Hippocampal formation (tissue), 2 donors: ENCODE measurements at places on chromosomes 11 and 22.

GRCh38 chr11:75534259-75535069 lies 8.7 kb upstream of the GDPD5 start:
- no peak for DNase-seq

DNA sequence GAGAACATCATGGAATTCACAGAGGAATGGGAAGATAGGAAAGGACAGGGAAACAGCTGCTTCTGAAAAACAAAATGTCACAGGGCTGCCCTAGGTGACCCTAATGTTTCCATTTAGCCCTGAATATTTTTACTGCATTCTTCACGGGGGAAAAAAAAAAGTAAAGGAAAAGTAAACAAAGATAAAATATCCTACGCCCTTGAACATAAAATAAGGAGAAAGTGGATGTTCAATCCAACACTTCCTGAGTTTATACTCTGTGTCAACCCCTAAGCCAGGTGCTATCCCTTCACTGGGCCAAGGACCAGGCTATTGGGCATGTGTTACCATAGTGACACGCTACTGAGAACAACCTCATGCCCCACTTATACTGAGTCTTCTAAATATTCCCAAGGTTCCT lies 84.7 kb downstream of the FAM76B start:
- DNase-seq, result no peak

DNA sequence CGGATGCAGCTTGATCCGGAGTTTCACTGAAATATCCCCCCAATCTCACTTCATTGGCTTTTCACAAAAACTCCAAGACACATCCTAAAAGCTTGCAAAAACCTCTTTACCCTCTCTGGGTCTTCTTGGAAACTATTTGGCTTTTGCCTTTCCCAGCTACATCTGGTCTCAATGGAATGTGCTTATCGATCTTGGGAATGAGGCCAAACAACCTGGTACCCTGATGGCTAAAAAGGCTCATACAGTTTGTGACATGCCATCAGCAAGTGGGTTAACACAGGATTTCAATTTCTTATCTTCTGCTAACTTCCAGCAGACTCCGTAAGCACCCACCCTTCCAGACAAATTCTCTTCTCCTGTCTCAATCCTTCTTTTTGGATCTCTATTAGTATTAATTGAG lies 45.9 kb upstream of the TEAD1 start:
- DNase-seq, result no peak

DNA sequence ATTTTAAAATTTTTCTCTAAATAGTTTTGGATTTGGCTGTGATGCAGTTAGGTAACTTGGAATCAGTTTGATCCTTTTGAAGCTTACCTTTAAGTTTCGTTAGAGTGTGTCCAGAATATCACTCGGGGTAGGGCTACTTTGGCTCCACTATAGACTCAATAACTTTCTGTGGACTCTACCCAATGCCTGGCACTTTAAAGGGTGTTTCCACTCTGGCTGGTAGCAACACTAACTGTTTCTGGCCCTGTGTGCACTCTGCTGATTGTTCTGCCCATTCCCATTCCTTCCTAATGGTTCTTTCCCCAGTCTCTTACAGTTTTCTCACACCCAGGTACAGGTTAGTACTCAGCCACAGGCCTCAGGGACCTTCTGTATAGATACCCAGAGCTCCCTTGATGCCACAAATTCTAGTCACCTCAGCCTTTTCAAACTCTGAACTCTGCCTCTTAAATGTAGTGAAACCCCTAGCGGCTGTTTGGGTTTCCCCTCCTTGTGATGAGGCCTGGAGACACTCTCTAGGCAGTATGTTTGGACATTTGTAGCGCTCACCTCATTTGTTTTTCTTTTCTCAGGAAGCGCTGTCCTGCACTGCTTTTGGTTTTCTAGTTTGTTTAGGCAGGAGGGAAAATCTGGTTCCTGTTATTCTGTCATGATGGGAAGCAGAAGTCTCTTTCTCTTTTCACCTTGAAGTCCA lies 16.8 kb downstream of the CUL5 start:
- DNase-seq, result no peak

GRCh38 chr11:69996451-69996850 lies 81.7 kb upstream of the ANO1 start:
- DNase-seq, result no peak

GRCh38 chr11:41983475-41983874 lies 524.0 kb upstream of the LRRC4C start:
- DNase-seq, result no peak

DNA sequence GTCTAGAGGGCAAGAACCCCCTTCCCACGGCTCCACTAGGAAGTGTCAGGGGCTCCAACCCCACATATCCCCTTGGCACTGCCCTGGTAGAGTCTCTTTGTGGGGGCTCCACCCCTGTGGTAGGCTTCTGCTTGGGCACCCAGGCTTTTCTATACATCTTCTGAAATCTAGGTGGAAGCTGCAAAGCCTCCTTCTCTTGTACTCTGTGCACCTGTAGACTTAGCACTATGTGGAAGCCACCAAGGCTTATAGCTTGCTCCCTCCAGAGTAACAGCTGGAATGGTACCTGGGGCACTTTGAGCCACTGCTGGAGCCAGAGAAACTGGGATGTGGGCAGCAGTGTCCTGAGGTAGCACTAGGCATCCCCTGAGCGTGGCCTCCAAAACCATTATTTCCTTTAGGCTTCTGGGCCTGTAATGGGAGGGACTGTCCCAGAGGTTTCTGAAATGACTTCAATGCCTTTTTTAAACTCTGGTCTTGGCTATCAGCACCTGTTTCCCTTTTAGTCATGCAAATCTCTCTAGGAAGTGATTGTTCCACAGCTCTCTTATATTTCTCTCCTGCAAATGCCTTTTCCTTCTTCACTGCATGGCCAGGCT lies 68.4 kb downstream of the TRAF6 start:
- no peak for DNase-seq

- DNase-seq, result peak; percentile 71
Measured at GRCh38 chr11:38791346-38791961, 2193.4 kb upstream of the RAG2 start.

DNA sequence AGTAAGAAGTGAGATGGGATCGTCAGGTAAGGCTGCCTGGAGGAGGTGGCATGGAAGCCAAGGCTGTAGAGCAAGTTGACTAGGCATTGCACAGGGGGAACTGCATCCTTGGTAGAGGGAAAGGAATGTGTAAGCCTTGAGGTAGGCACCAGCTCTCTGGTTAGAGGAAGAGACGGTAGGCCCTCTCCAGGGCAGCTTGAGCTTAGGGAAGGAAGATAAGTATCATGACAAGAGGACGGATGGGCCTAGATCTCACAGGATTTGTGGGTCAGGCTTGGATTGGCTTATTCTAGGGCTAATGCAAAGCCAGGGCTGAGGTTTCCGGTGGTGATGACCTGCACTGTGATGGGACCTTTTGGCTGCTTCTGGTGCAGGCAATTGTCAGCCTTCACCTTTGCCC lies 1035.8 kb downstream of the TBC1D22A start:
- no peak for DNase-seq

- no peak for DNase-seq
Measured at GRCh38 chr11:76152741-76153570, 53.3 kb downstream of the WNT11 start.

DNA sequence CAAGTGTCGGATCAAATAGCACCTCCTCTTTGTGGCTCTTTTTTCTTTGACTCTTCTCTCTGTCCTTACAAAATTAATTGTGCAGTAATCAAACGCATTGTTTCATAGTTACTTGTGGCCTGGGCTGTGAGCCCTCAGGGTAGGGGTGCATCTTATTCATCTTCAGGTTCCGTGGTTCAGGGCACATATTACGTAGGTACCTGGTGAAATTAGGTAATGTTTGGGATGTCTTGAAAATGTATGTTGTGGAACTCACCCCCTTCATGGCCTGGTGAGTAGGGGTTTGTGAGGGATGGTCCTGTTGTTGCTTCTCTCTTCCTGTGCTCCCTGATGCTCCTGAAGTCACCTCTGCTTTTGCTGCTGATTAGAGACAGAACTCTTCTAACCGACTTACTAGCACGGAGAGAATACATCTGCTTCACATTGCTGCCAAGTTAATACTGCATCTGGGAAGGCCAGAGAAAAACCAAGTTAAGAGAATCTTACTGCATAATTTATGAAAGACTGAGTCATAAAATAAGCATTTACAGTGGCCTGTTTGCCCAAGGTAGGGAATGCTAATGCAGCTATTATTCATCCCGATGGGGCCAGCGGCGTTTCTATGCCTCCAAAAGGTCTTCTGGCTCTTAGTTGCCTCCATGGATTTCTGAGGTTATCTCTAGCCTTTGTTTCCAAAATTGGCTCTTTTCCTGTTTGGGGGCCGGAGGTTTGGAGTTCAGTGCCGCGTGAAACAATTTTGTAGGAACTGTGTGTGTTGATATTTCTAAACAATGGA lies 66.9 kb downstream of the TBC1D22A start:
- DNase-seq, result no peak

GRCh38 chr11:71139516-71140205 lies 112.7 kb downstream of the SHANK2 start:
- peak; percentile 79 for DNase-seq

GRCh38 chr11:62054484-62055121 lies 69.2 kb upstream of the INCENP start:
- no peak for DNase-seq

GRCh38 chr22:20115691-20116375 lies at the start of gene RANBP1:
TSS of gene RANBP1 (plus strand) at chr22:20116104. CDS start at chr22:20116185, 81 bp downstream.
- DNase-seq, result no peak

DNA sequence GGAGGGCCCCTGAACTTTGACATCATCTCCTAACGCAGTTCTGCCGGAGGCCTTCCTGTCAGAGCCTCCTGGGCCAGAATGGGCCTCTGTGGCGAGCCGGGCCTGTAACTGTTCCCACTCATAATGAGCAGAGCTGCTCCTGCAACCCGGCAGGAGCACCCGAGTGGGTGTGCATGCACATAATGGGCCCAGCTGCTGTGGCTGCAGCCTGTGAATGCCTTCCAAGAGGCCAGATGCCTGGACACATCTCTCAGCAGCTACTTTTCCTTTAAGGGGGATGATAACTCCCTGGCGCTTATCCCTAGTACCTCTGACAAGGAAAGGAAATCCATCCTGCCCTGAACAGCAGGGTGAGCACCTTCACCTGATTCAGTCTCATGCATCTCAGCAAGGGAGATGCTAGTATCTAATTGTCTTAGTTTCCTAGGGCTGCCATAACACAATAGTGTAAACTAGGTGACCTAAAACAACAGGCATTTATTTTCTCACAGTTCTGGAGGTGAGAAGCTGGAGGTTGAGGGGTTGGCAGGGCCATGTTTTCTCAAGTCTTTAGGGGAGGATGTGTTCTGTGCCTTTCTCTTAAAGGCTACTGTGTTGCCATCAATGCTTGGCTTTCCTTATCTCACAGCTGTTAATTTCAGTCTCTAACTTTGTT lies 120.5 kb downstream of the TEAD1 start:
- DNase-seq, result no peak

GRCh38 chr11:128573638-128574037 lies 13.7 kb downstream of the ETS1 start:
- DNase-seq, result no peak

GRCh38 chr22:48391820-48392219 lies 1435.9 kb downstream of the BRD1 start:
- no peak for DNase-seq

GRCh38 chr11:34970480-34970879 lies 54.1 kb downstream of the PDHX start:
- no peak for DNase-seq

- no peak for DNase-seq
Measured at GRCh38 chr22:19516378-19517170, 7.6 kb downstream of the CLDN5 start.

- DNase-seq, result no peak
Measured at GRCh38 chr22:46367707-46368191, 32.2 kb downstream of the TRMU start.

DNA sequence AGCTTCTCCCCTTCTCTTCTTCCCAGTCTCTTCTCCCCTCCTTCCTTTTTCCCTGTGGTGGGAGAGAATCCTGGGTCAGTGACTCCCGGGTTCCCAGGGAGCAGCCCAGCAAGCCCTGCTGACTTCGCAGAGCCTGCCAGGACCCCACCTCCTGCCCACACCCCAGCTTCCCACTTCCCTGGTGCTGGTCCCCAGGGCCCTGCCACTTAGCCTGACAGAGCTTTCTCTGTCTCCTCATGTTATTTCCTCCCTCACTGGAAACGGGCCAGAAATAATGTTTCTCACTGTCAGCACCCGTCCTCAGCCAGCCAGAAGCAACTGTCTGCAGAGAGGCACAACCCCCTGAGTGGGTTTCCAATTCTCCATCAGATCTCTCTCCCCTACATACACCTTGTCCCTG lies 27.1 kb downstream of the C11orf96 start:
- no peak for DNase-seq

GRCh38 chr22:28243539-28243938 lies 324.5 kb upstream of the PITPNB start:
- DNase-seq, result no peak

DNA sequence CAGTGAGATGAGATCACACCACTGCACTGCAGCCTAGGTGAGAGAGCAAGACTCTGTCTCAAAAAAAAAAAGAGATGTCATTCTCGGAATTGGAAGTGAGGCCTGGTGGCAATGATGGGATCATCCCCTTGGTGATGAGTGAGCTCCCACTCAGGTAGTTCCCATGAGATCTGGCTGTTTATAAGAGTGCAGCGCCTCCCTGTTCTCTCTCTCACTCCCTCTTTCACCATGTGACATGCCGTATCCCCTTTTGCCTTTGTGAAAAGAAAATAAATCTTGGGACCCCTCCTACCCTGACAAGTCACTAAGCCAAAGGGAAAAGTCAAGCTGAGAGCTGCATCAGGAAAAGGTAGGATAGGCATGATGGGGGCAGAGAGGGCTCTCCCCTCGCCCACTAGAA lies 28.8 kb downstream of the ZNF70 start:
- no peak for DNase-seq

- no peak for DNase-seq
Measured at GRCh38 chr11:8785457-8785856, 102.9 kb downstream of the RPL27A start.

DNA sequence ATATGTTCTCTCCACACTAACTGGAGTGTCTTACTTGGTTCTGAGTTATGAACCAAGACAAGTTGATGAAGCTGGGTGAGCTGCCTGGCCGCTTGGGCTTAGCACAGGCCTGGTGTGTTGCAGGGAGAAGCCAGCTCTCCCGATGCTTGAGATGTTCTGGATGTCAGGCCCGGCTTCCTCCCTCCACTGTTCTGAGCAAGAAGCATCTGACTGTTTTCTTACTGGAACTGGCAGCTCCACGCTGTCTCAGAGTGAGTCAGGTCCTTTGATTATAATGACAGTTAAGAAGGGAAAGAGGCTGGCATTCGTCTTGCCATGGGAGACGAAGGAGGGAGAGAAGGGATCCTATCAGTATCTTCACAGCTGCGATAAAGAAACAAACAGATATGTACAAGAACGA lies 46.5 kb upstream of the CRTAM start:
- no peak for DNase-seq

GRCh38 chr11:32033067-32033466 lies 57.8 kb upstream of the RCN1 start:
- DNase-seq, result no peak

DNA sequence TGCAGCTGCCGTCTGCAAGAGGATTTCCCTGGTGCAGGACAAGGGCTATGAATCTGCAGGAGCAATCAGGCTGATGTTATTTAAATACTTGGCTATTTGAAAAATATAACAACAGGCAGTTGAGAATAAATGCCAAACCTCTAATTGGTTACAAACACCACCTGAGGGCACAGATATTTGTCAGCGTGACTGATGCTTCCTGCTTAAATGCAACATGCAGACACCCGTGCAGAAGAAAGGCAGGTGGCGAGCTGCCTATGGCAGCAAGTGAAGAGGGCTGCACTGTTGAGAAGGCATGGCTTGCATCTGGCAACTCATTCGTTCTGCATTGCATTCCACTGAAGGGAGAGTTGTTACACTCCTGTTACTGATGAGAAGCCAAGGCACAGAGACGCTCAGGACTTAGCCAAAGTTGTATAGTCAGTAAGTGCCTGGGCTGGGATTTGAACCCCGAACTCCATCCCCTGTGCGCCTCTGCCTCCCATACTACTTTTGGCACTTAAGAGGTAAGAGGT lies 350.6 kb downstream of the TENM4 start:
- no peak for DNase-seq
